ENCODE measurements at places on chromosomes 11 and 22. TPM values are rescaled to one million over a fixed set of nuclear protein-coding genes. Genes with fewer than 3 reads are reported as not detected.

HPS4 gene
- 27.6 TPM for polyA plus RNA-seq

OTOG gene
- polyA plus RNA-seq, result not detected

ZNF215 gene
- 2.7 TPM for polyA plus RNA-seq

DNA sequence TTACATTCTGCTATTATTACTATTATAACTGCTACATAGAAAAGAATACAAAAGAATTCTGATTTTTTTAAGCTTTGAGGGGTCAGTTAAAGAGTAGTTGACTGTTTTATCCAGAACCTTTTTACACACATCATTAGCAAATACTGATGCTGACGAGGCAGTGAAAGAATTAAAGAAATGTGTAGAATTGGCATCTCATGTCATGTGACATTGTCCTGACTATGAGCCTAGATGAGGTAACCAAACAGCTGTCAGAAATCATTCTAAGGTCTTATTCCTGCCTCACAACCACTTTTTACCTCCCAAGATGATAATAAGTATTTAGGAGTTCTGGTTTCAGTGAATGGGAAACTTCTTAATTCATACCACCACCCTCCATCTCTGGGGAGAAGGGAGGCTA lies 121.0 kb downstream of the SLC1A2 start:
- DNase-seq, result peak; percentile 34

GRCh38 chr11:44280257-44280656 lies 29.7 kb downstream of the ALX4 start:
- DNase-seq, result no peak

DNA sequence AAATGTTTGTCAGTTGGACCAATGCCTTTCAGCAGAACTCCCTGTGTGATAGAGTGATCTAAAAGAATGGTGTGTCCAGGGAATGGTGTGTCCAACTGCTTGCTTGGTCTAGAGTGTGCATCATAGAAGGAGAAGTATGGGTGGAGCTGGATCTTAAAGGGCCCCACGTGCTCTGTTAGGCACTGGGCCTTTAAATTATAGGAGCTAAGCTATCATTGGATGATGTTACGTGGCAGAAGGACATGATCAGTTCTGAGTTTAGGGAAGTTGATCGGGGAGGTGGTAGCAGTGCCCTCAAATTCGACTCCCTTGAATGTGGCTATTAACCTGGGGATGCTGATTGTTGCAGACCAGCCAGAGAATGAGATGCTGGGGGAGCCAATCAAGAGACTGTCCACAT lies 16.4 kb downstream of the STX3 start:
- DNase-seq, result no peak

GRCh38 chr11:3109434-3109833 lies 52.2 kb upstream of the CARS1 start:
- no peak for DNase-seq

- DNase-seq, result no peak
These were observed 4.2 kb upstream of the DPF2 start for GRCh38 chr11:65329478-65329877.

Measured in fibroblast of lung (primary cell).